CD4-positive, alpha-beta T cell (primary cell): ENCODE measurements at places on chromosomes 4 and X. TPM values are rescaled to one million over a fixed set of nuclear protein-coding genes. Genes with fewer than 3 reads are reported as not detected.
A peak's percentile ranks its signal among the peaks of the same experiment; 100 is the strongest.

TMEM33 gene
- 19.7 TPM for total RNA-seq

SLC39A8 gene
- 18.0 TPM for total RNA-seq

SHISA3 gene
- not detected for total RNA-seq

SUPT20HL2 gene
- total RNA-seq = not detected

GRCh38 chr4:71907782-71908181 is 123.9 kb upstream of the GC start:
- no peak for DNase-seq

DNA sequence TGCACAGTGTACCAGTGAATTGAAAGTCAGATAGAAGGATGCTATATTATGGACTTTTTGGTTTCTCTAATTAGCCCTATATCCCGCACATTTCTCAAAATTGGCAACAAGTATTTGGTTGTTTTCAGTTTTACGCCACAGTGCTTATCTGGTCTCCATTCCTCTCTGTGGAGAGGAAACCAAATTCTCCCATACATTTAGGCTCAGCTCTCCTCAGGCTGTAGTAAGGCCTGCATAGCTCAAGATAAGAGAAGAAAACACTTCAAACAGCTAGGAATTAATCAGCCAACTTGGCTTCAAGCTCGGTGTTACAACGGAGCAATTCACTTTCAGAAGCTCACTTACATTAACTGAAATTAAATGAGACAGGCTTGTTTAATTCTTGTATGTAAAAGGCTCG is 263.2 kb downstream of the PDHA2 start:
- DNase-seq = no peak

- DNase-seq = no peak
Measured at GRCh38 chr4:143347484-143348111, 10.9 kb downstream of the GAB1 start.

DNA sequence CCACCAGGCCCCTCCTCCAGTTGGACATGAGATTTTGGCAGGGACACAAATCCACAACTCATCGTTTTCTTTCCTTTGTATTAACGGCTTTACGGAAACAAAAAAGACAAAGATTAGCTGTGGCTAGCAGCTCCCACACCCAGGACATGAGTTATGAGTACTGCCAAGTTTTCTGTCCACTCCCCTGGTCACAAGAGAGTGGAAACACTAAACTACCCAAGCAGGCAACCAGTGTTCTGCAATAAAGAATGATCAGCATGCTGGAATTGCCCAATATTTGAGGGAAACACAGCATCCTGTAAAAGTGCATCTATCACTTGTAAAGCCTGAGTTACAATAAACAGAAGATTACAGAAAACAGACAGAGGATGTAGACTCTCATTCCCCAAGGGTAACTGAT is 358.4 kb downstream of the NLGN4X start:
- no peak for DNase-seq

- no peak for DNase-seq
Measured at GRCh38 chrX:427812-428725, 41.4 kb upstream of the PPP2R3B start.

DNA sequence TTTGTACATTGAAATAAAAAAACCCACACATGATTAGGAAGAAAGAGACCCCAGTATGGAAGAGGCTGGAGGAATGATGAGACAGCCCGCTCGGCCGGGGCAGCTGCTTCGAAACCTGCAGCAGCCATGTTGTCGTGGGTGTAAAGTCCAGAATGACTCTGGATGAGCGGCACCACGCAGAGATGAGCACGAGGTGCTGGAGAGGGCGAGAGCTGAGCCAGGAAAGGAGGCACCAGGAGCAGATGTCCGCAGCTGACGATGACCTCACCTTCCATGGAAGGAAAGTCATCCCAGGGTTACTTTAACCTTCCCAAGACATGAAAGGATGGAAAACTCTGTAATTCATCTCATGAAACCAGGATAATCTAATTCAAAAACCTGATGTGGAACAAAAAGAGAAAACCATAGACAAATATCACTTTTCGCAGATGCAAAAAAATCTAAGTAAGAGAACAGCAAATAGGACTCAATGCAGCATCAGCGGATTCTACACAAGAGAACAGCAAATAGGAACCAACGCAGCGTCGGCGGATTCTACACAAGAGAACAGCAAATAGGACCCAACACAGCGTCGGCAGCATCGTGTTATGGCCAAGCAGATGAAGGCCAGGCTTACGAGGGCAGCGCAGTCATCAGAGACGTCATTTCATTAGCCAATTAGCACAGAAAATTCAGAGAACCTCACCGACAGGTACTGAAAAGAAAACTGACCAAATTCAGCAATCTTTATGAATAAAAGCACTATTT is 25.9 kb upstream of the SPON2 start:
- DNase-seq = no peak

DNA sequence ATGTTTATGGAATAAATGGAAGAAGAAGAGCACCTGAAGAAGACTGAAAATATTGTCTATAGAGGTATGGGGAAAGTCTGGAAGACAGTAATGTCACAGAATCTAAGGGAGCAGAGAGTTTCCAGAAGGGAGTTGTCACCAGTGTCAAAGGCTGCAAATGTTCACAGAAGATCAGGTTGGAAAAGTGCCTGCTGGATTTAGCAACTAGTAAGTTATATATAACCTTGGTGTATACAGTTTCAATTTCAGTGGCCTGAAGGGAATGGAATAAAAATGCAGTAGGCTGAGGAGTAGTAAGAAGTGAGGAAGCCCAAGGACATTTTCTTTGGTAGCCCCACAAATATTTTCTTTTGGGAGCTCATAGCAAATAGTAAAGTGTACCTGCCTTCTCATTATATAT is 107.2 kb downstream of the SATL1 start:
- no peak for DNase-seq

GRCh38 chrX:118115953-118116712 is 477 bp downstream of the KLHL13 start:
- peak; percentile 1 for DNase-seq

DNA sequence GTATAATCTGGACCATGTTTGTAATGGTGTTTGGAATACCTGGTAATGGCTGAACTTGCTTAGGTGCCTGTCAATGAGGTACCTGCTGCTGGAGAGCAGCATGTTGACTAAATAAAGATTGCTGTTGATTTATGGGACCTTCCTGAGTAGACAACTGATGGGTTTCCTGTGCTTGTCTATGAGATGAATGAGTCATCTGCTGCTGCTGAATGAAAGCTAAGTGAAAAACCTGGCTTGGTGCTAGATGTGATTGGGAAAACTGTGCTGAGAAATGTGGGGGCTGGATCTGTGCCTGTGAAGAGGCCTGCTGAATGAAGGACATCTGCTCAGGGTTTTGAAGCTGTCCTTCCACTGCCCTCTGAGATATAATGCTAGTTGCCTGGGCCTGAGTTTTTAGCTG is 69.6 kb downstream of the WNK3 start:
- DNase-seq = no peak

GRCh38 chr4:68283714-68284113 is 38.2 kb upstream of the TMPRSS11B start:
- no peak for DNase-seq

- peak; percentile 40 for DNase-seq
Measured at GRCh38 chr4:109816082-109816442, 500 bp downstream of the GAR1 start.

DNA sequence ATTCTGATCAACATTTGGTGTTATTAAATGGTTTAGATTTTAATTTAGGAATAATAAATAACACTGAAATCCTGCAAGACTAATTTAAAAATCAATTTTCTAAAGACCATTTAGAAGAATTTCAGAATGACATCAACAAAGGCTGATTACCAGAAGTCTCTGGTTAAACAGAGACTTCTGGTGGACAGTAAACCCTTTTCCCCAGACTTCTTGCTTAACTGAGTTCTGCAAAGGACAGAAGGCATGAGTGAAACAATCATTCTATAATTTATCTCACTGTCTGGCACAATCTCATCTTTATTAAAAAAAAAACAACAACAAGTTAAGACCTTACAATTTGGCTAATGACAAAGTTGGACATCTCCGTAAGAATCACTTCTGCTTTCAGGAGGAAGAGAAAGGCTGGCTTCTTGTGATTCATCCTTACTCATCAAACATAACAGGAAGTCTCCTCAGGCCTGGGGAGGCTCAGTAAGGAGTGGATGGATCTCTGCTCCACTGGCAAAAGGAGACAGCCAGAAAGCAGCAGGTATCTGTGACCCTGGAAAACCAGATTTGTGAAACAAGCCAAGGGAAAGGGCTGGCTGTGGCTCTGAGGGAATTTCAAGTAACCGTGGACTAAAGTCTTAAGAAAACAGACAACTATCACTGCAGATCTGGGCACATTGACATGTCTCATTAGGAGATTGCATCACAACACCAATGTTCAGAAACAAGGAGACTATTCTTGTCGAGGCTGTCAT is 908 bp upstream of the TLR6 start:
- DNase-seq = no peak

- no peak for DNase-seq
Measured at GRCh38 chrX:132614297-132614696, 125.5 kb upstream of the MBNL3 start.
